Suprapubic skin (tissue), 4 donors: ENCODE measurements at places on chromosomes 4 and X. TPM values are rescaled to one million over a fixed set of nuclear protein-coding genes. Genes with fewer than 3 reads are reported as not detected.

Gene SATL1
- 0.45 TPM for total RNA-seq

Gene RPA4
- total RNA-seq, result 0.52 TPM

Gene PYURF
- 52.0 TPM for total RNA-seq

Gene SNX12
- 60.3 TPM for total RNA-seq

Gene USP51
- total RNA-seq, result 3.1 TPM

- DNase-seq, result no peak
These were observed 5.3 kb upstream of the GPR82 start for GRCh38 chrX:41718481-41719235.

DNA sequence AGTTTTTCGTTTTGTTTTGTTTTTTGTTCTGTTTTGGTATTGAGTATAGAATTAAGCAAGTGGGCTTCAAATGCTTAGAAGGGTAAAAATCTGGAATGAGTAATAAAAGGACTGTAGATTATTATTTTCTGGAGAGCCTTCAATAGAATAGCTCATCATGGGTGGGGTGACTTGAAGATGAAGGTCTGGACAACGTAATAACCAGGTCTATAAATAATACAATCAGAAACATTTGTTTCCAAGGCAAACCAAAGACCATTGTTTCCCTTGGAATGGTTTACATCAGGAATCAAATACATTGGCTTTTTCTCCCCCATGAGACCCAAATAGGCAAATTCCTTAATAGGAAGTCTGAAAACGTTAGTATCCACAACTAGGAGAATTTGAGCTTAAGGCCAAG is 721.6 kb downstream of the RPA4 start:
- DNase-seq, result no peak

GRCh38 chr4:96775501-96775900 is 935.6 kb downstream of the PDHA2 start:
- DNase-seq, result no peak

- DNase-seq, result no peak
These were observed 62.3 kb upstream of the NAP1L5 start for GRCh38 chr4:88759895-88760290.

DNA sequence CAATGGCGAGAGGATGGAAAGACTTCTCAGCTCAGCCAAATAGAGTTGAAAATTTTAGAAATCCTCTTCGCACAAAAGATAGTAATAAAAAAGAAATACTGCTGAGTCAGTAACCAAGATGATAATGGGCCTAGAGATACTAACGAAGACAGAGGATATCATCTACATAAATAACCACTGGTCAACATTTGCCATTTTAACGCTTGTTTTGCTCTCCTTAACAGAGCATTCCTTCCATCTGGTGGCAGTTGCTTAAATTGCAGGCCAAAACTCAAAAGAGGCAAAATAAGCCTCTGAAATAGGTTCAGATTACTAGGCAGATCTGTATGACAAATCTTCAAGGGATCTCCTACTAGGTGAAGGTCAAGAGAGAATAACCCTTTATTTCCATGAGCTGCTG is 51.7 kb upstream of the MCF2 start:
- DNase-seq, result no peak

- DNase-seq, result no peak
These were observed 255.7 kb downstream of the TMEM47 start for GRCh38 chrX:34401411-34401810.

- DNase-seq, result no peak
These were observed 97.8 kb upstream of the USP9X start for GRCh38 chrX:40987413-40987812.

GRCh38 chrX:74656079-74656745 is 41.8 kb upstream of the RLIM start:
- no peak for DNase-seq

DNA sequence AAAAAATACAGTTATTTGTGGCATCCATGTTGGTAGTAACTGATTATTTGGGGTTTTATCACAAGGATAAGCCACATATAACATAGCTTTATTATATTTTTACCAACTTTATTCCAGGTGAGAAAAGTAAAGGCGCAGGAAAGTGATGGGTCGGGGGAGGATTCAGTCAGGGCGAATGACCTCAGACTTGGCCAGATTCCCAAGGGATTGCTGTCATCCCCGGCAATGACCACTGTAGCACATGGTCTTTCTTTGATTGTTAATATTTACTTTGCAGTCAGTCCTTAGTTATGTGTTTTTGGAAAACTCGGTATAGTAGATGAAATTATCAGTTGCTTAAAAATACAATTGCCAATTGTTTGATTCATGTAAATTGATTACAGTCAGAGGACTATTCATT is 17.6 kb downstream of the GRIA3 start:
- no peak for DNase-seq
